ENCODE measurements at places on chromosomes 1 and 21.

- DNase-seq, result no peak
Observed at GRCh38 chr1:88730132-88730675, 46.1 kb downstream of the PKN2 start.

GRCh38 chr1:213333121-213333520, 282.1 kb downstream of the RPS6KC1 start:
- DNase-seq, result no peak

DNA sequence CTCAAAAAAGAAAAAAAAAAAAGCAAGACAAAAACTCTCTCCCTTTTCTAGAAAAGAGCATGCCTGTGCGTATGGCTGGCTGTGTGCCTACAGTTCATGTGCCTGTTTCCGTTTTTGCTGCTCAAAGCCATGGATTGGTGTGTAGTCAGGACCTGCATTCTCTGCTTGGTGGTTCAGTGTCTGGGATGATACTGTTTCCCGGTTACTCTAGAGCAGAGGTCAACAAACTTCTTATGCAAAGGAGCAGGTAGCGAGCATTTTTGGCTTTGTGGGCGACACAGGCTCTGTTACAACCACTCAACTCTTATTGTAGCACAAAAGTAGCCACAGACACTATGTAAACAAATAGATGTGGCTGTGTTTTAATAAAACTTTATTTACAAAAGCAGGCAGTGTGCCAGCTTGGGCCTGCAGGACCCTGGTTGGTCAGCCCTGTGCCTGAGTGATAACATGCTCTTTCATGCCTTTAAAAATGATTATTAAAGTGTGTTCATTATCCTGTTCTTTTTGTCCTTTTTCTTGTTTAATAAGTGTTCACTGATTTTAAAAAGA, 524.2 kb downstream of the KIF26B start:
- no peak for DNase-seq

- DNase-seq, result no peak
Observed at GRCh38 chr1:160658162-160658813, 11.4 kb upstream of the SLAMF1 start.

GRCh38 chr1:6440198-6441126, 15.9 kb downstream of the ESPN start:
- peak; percentile 72 for DNase-seq

- peak; percentile 75 for DNase-seq
Observed at GRCh38 chr1:11731691-11732283, 4.1 kb upstream of the AGTRAP start.

GRCh38 chr1:86227026-86227425, 70.5 kb upstream of the COL24A1 start:
- no peak for DNase-seq

DNA sequence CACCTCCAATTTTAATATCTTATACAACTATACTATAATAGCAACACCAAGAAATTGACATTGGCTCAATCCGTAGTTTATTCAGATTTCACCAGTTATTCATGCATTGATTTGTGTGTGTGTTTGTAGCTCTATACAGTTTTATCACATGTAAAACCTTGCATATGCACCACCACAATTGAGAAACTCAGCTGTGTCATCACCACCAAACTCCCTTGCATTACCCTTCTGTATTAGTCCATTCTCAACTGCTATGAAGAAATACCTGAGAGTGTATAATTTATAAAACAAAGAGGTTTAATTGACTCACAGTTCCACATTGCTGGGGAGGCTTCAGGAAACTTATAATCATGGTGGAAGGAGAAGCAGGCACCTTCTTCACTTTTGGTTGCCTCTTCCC, 162.1 kb downstream of the PATJ start:
- DNase-seq, result peak; percentile 4

DNA sequence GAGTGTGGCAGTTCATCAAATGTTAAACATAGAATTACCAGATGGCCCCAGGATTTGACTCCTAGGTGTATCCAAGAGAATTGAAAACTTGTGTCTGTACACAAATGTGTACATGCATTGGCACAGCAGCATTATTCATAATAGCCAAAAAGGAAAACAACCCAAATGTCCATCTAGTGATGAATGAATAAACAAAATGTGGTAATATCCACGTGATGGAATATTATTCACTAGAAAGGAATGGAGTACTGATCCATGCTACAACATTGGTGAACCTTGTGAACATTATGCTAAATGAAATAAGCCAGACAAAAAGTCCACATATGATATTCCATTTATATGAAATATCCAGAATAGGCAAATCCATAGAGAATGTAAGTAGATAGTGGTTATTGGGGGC, 77.7 kb downstream of the RAVER2 start:
- peak; percentile 24 for DNase-seq
